Choroid plexus epithelial cell (primary cell): ENCODE measurements at places on chromosomes 5 and 9.

DNA sequence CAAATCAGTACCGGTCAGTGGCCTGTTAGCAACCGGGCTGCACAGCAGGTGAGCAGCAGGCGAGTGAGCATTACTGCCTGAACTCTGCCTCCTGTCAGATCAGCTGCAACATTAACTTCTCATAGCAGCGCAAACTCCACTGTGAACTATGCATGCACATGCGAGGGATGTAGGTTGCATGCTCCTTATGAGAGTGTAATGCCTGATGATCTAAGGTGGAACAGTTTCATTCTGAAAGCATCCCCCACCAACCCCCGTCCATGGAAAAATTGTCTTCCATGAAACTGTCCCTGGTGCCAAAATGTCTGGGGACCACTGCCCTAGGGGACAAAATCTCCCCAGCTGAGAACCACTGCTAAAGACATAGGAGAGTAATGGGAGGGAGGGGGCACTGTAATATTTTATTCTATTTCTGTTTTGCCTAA, 51.1 kb downstream of the P4HA2 start:
- DNase-seq, result no peak

- DNase-seq, result peak; percentile 87
These were observed 38.9 kb downstream of the PRRC2B start for GRCh38 chr9:131432597-131433301.

DNA sequence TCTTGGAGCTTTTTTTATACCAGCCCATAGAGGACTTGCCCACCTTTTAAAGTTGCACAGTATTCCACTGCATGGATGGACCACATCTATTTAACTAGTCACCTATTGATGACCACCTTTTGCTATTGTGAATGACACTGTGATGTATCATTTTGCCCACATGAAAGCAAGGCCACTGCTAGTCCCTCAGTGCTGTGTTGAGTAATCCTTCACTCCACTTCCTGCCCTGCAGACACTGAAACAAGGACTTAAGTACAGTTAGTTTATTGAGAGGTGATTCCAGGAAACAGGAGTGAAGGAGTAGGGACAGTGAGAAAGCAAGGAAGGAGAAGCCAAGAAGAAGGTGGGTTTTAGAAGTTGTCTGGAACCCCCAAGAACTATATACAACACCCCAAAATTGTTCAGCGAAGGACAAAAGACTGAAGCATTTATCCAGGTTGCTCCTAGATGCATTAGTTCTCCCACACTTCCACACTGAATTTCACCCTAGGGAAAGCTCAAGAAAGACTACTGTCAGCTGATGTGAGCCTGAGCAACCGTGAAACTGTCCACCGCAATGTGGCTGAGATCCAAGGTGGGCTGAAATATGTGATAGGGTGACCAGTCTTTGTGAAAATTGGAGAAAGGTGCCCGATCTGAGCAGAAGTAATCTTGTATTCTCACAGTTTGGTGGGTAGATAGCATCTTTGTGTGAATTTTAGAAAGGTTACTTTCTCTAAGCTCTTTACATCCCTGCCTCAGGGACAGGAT, 45.2 kb upstream of the ANKRD31 start:
- DNase-seq, result peak; percentile 39

DNA sequence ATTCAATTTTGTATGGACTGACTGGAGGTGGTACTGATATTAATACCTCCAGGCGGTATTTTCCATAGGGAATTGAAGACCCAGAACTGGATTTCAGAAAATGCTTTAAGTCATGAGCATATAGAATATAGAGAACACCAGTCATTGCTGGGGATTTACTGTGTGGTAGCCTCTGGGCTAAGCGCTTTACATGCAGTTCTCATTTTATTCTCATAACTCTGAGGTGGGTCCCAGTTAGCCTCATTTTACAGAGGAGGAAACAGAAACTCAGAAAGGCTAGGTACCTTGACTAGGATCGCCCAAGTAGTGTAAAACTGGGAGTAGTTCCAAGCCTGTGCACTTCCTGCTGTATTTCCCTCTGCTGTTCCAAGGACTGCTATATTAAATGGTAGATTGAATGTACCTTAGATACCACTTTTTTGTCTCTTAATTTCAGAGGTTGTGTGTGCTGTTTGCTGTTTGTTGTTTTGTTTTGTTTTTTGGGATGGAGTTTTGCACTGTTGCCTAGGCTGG, 13.8 kb downstream of the SLC44A1 start:
- no peak for DNase-seq

- DNase-seq, result no peak
These were observed 542.1 kb upstream of the MEF2C start for GRCh38 chr5:89425062-89425461.

- DNase-seq, result no peak
These were observed 49.0 kb downstream of the PDE8B start for GRCh38 chr5:77259476-77259875.

GRCh38 chr5:55320571-55320970, 12.8 kb downstream of the MTREX start:
- DNase-seq, result no peak

DNA sequence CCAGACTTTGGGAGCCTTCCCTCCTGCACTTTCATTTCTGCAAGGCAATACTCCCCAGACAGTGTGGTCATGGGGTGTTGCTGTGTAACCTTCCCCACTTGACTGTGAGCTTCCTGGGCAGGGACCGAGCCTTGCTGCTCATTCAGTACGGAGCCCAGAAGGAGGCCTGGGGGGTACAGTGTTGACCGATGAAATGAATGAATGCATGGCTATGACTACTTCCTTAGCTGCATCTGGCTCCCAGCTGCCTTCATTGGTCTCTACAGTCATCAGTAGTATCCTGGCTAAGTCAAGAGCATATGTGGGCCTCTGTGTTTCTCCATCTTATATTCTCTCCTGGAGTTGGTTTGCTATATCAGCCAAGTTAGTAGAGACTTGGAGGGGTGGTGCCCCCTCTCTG, 9.9 kb downstream of the FRMPD1 start:
- DNase-seq, result no peak

DNA sequence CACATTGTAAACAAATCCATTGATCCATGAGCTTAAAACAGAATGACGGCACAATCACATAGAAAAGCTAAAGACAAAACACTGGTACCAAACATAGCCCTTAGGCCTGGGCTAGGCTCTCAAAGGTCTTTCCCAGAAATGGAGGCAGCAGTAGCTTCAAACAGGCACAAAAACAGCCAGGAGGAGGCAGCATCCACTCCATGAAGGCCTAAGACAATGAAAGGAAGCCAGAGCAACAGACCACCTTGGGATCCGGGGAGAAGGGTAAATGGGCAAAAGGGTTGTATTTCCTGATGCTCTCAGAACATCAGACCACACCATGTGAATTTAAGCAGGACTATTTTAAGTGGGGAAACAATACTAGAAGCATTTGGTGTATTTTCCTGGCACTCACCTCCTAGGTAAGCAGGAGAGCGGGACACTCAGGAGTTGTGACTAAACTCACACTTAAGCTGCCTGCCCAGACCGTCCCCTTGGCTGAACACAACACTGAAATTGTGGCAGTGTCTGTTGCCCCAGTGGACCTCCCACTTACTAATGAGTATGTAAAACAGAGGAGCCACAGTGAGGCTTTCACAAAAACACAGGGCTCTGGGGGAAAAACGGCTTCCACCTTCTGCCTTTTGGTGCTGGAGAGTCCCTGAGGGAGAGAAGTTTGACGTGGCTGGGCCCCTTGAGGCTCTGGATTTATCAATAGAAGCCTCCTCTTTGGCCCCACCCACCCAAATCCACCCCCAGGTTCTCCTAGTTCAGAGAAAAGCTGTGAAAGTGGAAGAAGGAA, 11.9 kb downstream of the GNPDA1 start:
- peak; percentile 41 for DNase-seq

- no peak for DNase-seq
These were observed 6.8 kb downstream of the SLC36A1 start for GRCh38 chr5:151454166-151454565.

DNA sequence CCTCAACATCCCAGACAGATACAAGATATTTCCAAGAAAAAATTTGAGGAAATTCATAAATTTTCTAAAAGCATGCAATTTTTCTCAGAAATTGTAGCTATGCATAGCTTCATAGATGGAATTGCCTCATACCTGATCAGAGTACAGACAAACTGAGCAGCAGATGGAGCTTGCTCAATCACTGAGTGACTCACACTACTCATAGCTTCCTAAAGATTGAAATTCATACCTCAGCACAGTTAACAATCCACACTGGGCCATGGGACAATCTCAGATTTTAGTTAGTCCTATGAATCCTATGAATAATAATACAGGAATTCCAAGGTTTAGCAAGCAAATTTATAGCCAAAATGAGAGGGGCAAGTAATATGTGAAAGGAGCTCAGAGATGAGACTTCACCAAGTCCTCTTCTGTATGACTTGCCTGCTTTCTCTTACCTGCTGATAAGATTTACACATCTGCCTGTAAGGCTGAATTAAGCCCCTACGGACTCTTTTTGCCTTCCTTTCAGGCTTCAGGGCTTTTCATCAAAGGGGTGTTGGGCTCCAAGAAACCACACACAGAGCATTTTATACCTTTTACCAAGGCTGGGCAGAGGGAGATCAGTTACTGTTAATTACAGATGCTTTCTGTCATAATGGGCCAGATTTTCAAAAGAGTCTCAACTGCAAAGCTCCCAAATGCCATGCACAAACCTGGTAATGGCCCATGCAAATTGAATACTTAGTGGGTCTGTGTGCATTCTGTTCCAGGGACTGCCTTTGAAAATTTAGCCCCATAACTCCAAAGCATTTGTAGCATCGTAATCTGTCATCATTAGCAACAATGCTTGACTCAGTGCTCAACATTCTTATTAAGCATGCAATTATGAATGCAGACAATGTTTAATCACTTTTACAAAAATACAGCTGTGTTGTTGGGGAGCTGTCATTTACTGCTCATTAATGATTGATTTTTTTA, 439.3 kb downstream of the DTWD2 start:
- peak; percentile 52 for DNase-seq

- DNase-seq, result no peak
These were observed 21.9 kb downstream of the NEK6 start for GRCh38 chr9:124279531-124280175.

- peak; percentile 72 for DNase-seq
These were observed 438 bp downstream of the SOX30 start for GRCh38 chr5:157651623-157652376.

DNA sequence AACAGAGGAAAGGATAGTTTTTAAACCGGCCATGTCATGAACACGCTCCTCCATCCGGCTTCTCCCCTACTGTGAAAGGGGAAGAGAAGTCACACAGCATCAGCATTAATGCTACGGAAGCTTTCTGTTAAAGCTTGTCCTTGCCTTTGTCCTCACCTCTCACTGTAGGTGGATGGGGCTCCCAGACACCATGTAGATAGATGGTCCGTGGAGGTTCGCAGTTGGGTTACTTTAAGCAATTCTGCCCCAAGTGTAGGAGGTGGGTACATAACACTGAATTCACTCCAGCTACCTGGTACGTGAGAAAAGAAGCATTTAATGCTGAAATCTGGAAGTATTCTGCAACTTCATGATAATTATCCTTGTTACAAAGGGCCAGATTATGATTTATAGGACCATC, 165.8 kb downstream of the BAAT start:
- DNase-seq, result no peak

DNA sequence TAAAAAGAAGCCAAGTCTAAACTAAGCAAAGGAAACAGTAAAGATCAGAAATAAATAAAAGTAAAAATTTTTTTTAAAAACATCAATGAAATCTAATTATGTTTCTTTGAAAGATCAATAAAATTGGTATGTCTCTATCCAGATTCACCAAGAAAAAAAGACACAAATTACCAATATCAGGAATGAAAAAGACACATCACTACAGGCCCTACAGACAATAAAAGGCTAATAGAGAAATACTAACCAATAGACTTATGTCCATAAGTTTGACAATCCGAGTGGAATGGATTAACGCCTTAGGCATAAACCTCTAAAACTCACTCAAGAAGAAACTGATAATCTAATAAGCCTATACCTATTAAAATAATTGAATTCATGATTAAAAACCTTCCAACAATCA, 12.4 kb downstream of the BRD3OS start:
- no peak for DNase-seq

- DNase-seq, result no peak
These were observed 593.2 kb upstream of the CLINT1 start for GRCh38 chr5:158451993-158452672.

- no peak for DNase-seq
These were observed 138.1 kb upstream of the HMHB1 start for GRCh38 chr5:143673676-143674468.

- no peak for DNase-seq
These were observed 73.2 kb upstream of the KLF4 start for GRCh38 chr9:107562798-107563197.

DNA sequence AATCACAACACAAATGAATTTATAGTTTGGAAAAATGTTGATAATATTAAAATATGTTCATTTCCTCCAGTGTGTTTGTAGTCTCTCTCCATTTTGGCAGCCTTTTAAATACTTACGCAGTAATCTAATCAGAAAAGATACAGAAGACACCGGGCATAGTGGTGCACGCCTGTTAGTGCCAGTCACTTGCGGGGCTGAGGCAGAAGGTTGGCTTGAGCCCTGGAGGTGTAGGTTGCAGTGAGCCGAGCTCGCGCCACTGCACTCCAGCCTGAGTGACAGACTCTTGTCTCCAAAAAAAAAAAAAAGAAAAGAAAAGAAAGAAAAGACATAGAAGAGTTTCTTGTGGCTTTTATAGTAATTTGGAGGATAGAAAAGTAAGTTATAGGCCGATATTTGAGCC, 41.9 kb downstream of the NDFIP1 start:
- DNase-seq, result no peak

DNA sequence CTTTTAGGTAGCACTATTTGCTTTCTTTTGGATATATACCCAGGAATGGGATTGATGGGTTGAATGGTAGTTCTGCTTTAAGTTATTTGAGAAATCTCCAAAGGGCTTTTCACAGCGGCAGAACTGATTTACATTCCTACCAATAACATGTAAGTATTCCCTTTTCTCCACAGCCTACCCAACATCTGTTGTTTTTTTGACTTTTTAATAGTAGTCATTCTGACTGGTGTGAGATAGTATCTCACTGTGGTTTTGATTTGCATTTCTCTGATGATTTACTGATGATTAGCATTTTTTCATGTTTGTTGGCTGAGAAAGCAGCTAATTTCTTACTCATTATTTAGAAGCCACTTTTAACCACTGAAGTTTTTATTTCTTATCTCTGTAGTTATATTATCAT, 221.1 kb upstream of the ACTBL2 start:
- DNase-seq, result no peak

GRCh38 chr5:137055271-137055872, 443.8 kb downstream of the SPOCK1 start:
- DNase-seq, result no peak

DNA sequence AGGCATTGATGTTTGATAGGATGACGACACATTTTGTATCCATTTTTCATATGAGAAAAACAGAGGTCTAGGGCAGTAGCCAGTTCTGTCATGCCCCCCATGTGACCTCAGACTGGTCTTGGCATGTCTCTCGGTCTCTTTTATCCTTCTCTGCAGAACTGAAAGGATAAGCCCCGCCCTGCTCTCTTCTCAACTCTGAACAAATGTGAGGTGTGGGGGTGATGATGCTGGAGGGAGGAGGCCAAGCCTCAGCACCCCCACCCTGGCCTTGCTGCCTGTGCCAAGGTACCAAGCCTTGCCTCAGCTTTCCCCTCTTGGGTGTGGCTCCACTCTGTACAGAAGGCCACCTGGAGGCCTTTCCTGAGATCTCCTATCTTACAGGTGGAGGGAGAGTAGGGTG, 19.5 kb upstream of the CRB2 start:
- no peak for DNase-seq
